SK-N-SH (cell line): ENCODE measurements at places on chromosomes 1 and 21. TPM values are rescaled to one million over a fixed set of nuclear protein-coding genes. Genes with fewer than 3 reads are reported as not detected.

DNA sequence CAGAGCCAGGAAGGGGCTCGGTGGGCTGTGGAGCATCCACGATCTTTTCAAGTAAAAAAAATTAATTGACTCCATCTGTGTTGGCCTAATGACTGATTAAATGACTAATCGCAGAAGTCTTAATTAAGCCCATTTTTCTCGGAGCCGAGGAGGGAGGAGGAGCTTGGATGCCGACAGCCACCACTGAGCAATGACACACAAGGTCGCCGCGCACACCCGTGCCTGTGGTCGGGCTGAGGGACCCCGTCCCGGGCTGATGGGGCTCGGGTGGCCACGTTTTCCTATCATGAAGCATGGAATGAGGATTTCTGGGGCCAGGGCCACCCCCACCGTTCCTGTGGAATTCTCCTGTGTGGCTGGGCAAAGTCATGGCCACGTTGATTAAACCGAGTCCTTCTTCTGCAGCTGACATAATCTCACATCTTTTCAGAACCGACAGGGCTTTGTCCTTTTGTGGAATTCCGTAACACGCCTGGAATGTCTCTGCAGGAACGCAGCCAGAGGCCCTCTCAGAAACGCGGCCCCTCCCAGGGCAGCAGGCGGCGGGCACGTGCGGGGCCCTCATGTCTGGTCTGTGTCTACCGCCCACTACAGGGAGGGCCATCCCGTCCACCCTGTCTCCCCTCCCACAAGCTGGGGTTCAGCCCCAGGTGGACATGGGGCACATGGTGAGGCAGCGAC is 60.7 kb downstream of the MORN1 start:
- DNase-seq, result no peak

Gene ABCG1
- 0.07 and 0.11 TPM in 2 replicates for polyA plus RNA-seq

DNA sequence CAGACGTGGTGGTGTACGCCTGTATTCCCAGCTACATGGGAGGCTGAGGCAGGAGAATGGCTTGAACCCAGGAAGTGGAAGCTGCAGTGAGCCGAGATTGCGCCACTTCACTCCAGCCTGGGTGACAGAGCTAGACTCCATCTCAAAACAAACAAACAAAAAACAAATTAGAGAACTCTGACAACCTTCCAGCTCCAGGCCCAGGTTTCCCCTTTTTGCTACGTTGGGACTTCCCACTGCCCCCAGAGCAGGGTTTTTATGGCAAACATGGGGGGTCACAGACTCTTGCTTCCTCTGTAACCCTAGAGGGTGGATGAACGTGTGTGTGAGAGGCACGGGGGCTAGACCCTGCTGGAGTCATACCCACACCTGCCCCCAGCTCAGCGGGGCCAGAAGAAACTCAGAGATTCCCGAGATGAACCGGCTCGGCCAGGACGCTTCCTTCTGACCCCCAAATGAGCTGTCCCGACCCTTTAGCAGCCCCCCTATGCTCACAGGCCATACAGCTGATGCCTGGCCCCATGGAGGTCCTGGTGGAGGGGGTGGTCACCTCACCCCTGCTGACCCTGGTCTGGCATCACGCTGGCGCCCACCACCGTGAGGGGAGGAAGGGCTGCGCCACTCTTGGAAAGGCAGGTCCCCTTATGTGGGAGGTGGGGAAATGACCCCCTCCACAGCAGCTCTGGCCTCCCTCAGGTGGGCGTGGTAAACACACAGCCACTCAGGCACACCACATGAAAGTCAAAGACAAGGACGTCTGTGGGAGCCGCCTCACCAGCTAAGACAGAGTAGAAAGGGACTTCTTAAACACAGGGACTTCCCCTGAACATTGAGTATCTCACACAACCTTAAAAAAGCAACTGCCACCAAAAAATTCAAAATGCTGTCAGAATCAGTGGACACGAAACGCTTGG is 7.1 kb downstream of the GPR157 start:
- DNase-seq, result no peak

DNA sequence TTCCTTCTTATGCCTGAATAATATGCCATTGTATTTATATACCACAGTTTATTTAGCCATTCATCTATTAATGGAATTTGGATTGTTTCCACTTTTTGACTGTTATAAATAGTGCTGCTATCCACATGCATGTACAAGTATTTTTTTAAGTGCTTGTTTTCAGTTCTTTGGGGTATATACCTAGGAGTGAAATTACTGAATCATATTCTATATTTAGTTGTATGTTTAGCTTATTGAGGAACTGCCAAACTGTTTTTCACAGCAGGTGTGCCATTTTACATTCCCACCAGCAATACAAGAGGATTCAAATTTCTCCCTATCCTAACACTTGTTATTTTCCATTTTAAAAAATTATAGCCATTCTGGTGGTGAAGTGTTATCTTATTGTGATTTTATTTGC is 7.6 kb upstream of the HJV start:
- no peak for DNase-seq

- no peak for DNase-seq
Observed at GRCh38 chr1:232589812-232590743, 39.9 kb downstream of the SIPA1L2 start.

- DNase-seq, result no peak
Observed at GRCh38 chr21:34881839-34882371, 167.2 kb downstream of the RUNX1 start.

Gene NGF
- polyA plus RNA-seq, result 53.7 and 75.8 TPM in 2 replicates

DNA sequence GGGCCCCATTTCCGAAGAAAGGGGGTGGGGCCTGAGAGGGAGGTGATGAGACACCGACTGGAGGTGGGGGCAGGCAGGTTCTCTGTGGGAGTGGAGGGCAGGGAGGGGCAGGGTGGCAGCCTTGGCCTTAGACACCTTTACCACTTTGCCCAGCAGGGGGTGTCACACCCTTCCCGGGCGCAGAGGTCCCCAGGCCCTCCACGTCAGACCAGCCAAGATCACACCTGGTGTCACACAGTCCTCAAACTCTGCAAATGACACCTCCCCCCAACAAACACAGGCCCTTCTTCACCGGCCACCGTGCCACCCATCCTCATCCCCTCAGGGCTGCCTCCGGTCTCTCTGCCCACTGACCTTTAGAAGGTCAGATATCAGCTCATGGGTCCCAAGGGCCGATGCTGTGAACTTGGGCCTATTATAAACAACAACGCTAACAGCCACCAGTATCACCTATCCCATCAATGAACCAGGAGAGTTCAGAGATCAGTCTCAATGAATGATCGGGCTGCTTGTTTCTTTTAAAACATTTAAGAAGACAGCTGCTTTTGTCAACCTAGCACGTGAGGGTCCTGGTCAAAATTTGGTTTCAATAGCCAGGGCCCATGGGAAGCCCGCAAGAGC is 103.9 kb downstream of the CASZ1 start:
- peak; percentile 74 for DNase-seq

DNA sequence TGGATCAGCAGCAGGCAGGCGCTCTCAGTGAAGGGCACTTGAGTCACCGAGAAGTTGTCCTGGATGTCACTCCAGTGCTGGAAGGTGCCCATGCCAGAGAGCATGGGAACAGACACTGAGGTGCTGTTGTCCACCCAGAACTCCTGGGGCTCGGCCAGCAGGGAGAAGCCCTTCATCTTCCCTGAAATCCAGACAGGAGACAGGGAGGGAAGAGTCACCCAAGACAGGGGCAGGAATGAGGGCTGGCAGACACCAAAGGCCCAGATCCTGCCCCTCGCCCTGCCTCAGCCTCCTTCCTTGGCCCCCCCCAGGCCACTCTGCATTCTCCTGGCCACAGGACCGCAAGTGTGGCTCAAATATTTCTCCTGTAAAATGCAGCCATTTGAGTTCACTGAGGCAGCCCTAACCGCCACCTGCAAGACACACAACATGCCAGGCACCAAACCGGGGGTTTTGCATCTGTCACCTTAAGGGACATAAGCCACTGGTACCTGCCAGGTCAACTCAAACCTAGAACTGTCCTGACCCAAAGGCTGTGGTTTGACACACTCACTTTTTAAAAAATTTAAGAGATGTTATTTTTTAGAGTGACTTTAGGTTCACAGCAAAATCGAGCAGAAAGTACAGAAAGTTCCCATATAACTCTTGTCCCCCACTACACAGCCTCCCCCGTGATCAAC is 7.8 kb downstream of the AGT start:
- DNase-seq, result no peak

- DNase-seq, result no peak
Observed at GRCh38 chr21:41251961-41252642, 64.5 kb upstream of the FAM3B start.

DNA sequence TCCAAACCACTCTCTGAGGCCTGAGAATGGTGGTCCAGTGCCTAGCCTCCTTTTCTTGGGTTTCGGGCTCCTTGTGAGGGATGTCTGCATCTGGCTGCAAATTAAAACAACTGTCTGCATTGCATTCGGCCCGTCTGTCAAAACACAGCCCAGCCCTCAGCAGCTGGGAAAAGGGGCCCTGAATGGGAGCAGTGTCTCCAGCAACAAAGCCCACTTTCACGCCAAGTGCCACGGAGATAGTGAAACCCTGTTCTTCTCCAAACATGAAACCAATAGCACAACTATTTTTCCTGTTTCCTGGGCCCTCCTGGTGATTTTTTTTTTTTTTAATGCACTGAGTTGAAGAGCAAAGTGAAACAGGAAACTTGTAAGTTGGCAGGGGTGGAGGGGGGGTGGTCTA is 138.4 kb downstream of the PLXNA2 start:
- DNase-seq, result no peak

DNA sequence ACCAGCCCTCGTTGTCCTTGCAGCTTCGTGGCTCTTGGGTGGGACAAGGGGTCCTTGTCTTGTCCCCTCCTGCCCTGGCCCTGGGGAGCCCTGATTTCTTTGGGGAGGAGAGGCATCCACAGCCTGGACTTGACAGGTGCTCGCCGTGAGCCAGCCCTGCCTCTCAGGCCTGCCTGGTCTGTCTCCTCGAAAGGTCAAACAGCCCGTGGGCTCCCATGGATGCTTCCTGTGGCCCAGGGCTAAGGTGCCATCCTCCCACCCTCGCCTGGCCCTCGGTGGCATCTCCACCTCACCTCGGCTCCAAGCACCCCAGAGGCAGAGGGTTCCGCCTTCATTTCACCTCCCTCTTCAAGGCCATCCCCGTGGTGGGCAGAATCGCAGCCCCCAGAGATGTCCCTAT is 9.0 kb downstream of the LRRC3 start:
- DNase-seq, result no peak

DNA sequence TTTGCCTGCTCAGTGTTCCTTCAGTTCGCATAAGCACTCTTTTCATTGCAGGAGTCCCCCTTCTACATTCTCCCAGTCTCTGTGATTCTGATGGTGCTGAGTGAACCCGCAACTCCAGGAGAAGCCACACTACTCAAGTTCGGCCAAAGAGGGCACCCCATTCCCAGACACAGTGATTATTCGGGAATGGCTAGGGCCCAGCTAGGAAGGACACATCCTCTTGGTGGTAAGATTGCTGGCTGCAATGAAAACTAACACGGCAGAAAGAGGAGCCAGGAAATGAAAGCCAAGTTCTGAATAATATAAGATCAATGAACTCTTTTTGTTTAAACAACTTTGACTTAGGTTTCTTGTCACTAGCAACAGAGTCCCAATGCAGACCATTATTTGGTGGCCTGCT is 14.9 kb downstream of the CREG1 start:
- no peak for DNase-seq

DNA sequence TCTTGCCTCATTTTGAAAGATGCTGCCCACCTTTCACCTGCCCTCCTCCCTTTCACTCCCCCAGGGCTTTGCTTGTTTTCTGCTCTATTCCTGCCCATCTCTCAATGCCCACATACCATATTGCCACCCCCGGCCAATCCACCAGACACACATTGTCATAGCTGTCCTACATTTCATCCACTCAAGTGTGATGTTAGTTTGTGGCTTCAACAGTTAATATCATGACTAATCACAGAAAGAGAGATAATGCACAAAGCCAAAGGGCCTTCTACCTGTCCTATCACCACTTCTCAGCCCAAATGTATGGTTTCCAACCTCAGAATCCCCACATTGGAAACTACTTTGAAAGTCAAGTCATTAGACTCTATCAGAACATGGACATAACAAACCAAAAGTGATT is 18.0 kb upstream of the RCSD1 start:
- no peak for DNase-seq

Gene TMEM269
- 0.05 and 0.08 TPM in 2 replicates for polyA plus RNA-seq

Gene VWA5B1
- polyA plus RNA-seq, result not detected in 2 replicates

Gene SH2D5
- 6.1 and 6.5 TPM in 2 replicates for polyA plus RNA-seq
